ENCODE measurements at places on chromosomes 16 and 17.
A peak's percentile ranks its signal among the peaks of the same experiment; 100 is the strongest.

DNA sequence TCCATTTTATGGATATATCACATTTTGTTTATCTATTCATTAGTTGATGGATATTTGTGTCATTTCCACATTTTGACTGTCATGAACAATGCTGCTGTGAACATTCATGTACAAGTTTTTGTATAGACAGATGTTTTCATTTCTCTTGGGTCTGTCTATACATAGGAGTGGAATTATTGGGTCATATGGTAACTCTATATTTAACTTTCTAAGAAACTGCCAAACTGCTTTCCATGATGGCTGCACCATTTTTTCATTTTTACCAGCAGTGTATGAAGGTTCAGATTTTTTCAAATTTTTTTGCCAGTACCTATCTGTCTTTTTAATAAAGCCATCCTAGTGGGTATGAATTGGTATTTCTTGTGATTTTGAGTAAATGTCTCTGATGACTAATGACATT is 15.5 kb downstream of the NFAT5 start:
- no peak for DNase-seq

DNA sequence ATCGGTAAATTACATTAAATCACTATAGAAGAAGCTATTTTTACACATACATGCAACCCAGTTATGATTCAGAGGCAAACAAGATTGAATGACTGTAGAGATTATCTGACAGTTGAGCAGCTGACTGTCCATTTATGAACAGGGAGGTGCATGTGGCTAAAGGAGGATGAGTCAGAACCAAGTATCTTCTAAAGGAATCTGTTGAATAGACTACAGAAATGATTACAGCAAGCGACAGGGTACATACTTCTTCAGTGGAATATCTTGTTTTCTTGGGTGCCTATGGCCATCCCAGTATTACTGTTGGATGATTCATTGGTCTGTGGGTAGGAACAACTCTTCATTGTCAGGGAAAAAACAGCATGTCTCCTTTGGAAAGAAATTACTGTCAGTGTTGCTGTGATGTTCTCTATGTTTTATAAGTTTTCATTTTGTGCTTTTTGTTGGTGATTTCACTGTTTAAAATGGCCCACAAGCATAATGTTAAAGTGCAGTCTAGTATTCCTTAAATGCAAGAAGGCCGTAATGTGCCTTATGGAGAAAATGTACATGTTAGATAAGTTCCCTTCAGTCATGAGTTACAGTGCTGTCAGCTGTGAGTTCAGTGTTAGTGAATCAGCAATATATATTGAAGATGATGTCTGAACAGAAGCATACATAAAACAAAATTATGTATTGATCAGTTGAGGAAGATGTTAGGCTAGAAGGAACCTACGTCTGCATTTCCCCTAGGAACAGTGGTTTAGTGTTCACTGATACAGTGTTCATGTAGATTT is 27.0 kb downstream of the CBFB start:
- no peak for DNase-seq

- DNase-seq = no peak
Observed at GRCh38 chr16:58426966-58427365, 34.7 kb downstream of the GINS3 start.

GRCh38 chr17:45302649-45303173 is 14.1 kb downstream of the MAP3K14 start:
- no peak for DNase-seq

DNA sequence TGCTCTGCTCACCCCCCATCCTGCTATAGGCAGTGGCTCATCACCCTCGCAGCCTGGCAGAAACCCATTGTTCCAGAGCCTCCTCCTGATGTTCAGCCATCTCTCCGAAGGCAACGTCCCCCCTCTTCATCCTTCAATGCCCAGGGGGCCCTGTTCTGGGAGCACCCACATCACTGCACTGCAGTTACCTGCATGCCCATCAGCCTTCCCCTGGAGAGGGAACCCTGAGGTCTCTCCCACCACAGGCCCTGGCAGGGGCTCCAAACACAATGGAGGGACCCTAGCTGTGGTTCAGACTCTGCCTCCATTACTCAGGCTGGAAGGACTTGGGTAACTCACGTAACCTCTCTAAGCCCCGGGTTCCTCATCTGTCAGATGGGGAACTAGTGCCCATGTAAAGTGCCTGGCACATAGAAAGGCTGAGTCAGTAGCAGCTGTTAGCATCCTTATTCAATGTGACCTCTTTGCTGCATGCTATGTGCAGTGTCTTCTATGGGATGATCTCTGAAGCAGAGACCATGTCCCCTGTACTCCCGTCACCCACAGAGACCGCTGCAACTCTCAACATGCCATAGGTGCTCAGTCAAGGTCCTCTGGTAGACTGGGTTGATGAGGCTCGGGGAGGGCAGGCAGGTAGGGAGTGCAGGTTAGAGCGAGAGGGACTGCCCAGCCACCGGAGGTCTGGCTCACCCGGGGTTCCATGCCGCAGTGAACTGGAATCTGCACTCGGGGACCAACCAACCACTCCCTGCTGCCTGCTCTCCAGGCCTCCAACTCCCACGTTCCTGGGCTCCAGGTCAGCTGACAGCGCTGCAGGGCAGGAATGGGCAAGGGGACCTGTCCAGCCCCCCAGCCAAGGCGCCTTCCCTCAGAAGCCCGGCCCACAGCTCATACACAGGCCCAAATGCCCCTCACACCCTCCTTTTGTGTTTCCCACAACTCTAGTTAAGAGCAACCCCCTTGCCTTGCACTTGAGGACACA is 233.2 kb downstream of the ZNF423 start:
- no peak for DNase-seq

GRCh38 chr17:52986056-52986662 is 827.6 kb upstream of the CA10 start:
- no peak for DNase-seq

DNA sequence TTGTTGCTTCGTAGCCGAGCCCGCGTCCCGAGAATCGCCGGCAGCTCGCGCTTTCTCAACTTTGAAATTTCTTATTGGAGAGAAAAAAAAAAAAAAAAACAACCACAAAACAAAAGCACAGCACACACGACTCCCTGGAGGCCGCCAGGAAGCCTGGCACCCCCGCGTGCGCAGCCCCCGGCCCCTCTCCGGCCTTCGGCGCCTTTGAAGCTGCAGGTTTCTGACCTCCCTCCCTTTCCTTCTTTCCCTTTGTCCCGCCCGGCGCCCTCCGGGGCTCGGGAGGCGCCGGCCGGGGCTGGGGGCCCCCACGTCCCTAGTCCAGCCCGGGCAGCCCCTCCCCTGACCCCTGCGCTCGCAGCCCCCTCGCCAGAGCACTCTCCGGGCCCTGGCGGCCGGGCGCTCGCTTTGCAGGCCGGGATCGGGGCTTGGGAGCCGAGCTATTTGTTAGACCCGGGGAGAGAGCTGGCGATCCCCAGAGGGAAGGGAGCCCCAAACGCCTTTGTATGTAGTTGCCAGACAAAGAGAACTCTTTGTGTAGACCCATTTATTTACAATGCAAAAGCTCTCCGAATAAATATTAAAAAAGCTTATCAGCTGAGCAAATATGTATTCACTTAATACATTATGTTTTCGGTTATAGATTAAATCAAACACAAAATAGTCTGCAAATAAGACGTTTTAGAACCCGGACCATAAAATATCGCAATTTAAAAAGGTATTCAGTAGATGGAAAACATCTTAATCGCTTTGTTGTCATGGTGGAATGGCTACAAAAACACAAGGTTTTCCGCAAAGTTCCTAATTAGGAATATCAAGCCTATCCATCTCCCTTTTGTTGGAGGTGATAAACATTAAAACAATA is 2.3 kb downstream of the BAHCC1 start:
- no peak for DNase-seq

GRCh38 chr17:30349252-30349651 is 15.4 kb upstream of the TMIGD1 start:
- no peak for DNase-seq

DNA sequence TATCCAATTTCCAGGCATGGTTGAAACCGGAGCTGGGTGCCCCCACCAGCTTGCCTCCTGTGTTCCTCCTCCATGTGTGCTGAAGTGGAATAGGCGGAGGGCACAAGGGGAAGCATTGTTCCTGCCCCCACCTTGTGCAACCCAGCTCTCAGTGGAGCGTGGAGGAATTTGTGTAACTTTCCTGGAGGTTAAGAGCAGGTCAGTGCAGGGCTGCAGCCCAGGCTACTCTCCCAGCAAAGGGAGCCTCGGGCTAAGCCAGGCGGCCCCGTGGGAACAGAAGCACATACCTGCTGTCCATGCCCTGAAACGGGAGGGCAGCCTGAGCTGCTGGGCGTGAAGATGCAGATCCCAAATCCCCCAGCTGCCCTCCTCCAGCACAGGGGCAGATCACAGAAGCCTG is 158.8 kb upstream of the LHX1 start:
- DNase-seq = no peak

GRCh38 chr16:85055493-85056210 is 28.1 kb downstream of the KIAA0513 start:
- peak; percentile 19 for DNase-seq

DNA sequence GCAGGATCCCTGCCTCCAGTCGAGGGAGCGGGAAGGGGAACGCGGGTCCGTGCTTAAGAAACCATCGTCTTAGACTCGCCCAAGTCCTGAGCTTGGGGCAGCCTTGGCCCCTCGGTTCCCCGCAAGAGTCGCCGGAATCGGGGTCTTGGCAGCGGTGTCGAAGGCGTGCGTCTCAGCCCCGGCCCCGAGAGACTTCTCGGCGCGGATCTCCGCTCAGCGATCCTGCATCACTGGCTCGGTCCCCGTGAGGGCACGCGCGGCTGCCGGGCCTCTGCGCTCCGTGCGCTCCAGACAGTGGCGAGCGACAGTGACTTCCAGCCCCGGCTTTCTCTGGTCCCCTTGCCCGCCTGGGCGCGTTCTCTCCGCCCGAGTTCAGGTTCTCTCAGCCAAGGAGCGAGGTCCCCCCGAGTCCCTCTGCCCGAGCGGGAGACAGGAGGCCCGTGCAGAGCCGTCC is 380 bp downstream of the HS3ST3A1 start:
- no peak for DNase-seq

DNA sequence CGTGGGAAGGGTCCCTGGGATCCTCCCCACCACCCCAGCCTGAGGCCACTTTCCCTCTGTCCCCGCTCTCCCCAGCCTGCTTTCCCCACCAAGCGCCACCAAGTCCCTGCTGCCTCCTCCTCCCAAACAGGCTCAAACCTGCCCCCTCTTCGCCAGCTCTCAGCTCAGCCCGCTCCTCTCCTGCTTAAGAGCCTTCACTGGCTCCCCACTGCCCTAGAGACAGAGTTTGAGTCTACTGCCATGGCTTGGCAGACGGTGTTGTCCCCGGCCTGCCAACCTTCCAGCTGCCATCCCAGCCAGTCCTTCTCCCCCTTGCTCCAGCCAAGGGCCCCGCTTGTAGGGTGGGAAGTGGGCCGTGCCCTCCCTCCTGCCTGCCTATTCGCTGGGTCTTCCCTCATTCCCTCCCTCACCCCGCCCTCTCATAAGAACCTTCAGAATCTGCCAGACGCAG is 11.1 kb downstream of the IL4R start:
- DNase-seq = no peak

- DNase-seq = no peak
Observed at GRCh38 chr17:45990886-45991285, 8.2 kb upstream of the STH start.

DNA sequence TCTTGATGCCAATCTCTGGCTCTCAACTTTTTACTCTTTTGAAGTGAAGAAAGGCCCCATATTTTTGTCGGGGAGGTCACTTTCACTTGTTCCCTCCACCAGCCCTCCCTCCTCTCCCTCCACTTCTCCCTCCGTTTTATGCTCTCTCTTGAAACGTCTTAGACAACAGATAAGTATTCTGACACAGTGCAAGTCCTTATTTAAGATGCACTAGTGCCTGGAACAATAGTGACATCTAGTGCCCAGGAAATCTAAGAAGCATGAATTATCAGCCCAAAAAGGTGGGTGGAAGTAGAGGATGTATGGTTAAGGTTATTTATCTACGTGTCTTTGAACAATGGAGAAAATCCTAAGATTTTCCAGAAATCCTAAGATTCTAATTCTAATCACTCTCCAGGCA is 17.9 kb downstream of the PSME3IP1 start:
- no peak for DNase-seq

DNA sequence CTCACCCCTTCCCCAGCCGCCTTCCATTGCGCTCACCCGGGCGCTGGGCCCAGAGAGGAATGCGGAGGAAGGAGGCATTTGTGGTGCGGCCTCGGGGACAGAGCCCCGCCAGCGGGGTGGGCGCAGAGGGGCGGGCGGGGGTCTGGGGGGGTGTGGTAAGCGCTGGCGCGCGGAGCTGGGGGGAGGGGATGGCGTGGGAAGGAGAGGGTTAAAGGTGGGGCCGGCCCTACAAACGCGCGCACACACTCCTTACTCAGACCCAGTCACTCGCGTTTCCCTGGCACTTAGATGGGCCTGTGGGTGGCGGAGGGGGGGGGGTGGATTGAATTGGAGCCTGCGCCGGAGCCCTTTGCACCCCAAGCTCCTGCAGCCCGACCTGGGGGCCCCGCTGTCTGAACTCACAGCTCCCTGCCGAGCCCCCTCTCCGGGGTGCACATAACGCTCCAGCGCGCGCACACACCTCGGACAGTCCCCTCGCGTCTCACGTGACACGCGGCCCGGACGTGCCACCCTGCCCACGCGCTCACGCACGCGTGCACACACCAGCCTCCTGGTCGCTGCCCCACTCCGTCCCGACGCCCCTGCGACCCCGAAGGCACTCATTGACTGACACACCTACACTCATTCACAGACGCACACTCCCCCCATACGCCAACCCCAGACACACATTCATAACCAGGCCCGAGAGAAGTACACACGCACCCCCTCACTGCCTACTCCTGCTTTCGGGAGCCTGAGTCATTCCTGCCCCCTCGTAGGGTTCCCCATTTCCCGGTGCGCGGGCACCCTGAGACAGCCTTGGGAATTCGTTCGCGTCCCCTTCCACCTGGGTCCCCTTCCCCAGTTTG is 844 bp downstream of the TBKBP1 start:
- DNase-seq = no peak

- no peak for DNase-seq
Observed at GRCh38 chr16:67327743-67328142, 1.1 kb downstream of the LRRC36 start.

- DNase-seq = no peak
Observed at GRCh38 chr17:32483451-32484019, 3.3 kb upstream of the CDK5R1 start.

- DNase-seq = no peak
Observed at GRCh38 chr16:8924214-8924613, 39.5 kb downstream of the USP7 start.

DNA sequence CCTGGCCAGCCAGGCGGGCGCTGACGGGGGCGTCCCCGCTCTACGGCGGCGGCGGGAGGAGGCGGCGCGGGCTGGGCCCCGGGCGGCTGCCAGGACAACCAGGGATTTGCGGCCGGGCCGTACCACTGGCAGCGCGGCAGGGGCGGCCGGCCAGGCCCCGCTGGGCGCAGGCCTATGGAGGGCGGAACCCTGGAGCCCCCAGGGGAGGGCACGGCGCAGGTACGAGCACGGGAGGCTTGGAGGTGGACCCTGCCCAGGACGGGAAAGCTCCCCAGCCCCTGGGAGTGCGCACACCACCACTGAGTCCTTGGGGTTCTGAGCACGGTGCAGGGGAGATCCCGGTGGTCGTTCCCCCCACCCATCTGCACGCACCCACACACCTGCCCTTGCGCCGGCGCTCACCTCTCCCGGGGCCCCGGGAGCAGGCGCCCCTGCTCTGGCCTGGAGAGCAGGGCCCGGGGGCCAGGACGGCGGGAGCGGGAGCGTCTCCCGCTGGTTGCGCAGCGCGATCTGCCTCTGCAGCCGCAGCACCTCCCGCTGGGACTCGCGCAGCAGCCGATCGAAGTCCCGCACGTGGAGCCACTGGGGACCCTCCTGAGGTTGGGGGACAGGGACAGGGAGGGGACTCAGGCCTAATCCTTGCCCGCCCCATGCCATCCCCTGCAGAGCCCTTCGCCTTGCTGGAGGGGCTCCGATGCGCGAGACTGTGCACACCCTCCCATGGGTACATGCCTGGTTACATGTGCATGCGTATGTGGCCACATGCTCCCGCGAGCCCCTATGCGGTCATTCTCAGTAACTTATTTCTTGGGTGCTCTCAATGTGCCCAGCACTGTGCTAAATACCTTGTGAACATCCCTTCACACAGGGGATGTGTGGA is 3.9 kb downstream of the TSPOAP1 start:
- no peak for DNase-seq

Data from activated CD8-positive, alpha-beta memory T cell treated with anti-CD3 and anti-CD28 coated beads for 48 hours (primary cell).